ENCODE measurements at places on chromosomes 3 and 15.

DNA sequence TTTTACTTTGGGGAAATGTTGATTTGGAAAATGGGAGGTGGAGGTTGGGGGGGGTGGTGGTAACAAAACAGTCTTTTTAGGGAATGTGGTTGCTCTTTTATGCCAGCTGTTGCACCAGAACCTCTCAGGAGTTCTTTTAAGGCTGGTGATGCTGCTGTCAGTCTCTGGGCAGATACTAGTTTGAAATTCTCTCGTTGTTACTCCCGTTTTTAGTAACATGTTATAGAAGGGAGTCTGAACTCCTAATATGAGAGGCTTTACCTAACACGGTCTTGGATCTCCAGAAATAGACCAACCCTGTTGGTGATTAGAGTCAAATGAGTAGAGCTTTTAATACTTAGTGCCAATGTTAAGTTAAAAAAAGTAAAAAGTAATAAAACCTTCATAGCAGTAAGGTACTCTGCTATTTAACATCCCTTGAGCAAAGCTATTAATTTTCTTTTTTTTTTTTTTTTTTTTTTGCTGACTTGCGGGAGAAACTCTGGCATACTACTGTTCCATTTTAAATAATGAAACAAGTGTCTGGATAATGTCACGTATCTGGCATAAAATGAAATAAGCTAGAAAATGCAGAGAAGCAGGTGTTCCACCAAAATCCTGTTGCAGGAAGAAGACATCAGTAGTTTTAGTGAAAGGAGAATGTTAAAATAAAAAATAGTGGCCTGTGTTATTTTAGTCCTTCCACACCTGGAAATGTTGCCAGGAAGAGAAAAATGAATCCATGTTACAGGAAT, 156.7 kb downstream of the CACNA1D start:
- DNase-seq: no peak

DNA sequence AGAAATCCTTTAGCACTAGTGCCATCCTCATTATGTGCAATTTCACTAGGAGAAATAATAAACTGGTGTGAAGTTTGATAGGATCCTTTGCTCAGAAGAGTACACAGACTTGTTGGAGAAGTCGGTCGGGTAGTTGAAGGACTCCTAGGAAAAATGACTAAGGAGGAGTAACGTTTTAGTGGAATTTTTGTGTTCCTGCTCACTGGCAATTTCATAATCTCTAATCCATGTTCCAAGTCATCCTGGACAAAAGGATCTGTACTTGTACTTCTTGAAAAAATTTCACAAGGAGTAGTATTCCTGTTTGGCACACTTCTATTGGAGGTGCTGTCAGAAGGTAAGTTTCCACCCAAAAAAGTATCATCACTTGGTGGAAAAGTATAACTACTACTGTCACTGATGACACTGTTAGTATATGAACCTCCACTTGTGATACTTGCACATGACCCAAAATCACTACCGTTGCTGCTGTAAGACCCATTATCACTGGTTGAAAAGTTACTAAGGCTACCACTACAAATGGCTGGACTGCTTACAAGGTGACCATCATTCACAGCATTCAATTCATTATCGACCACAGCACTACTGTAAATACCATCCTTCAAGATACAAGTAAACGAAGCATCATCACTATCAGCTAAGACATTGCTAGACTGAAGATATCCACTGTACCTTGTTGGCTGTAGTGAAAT, 77.4 kb downstream of the NEDD4 start:
- DNase-seq: no peak

- DNase-seq: no peak
These were observed 582.0 kb upstream of the SEMA6D start for GRCh38 chr15:47135267-47135666.

GRCh38 chr3:161557445-161558150, 61.0 kb downstream of the OTOL1 start:
- DNase-seq: no peak

DNA sequence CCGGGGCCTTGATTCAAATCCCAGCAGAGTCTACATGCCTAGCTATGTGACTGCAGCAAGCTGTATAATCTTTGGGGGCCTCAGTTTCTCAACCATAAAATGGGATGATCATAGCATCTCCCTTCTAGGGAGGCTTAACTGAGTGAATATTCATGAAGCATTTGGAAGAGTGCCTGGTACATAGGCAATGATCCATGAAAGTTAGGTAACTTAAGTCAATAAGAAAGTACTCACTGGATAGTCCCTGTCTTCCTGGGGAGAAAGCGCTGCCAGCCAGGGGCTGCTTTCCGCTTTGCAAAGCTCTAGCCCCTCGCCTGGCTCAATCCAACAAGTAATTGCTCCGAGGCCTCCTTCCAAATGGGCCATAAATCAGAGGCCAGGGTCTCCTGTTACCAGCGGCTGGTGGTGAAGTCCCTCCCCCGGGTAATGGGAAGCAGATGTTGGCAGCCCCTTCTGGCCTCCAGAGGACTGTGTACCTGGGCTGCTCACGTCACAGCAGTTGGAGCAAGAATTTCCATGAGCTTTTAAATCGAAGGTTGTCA, 521.9 kb upstream of the PROK2 start:
- no peak for DNase-seq

DNA sequence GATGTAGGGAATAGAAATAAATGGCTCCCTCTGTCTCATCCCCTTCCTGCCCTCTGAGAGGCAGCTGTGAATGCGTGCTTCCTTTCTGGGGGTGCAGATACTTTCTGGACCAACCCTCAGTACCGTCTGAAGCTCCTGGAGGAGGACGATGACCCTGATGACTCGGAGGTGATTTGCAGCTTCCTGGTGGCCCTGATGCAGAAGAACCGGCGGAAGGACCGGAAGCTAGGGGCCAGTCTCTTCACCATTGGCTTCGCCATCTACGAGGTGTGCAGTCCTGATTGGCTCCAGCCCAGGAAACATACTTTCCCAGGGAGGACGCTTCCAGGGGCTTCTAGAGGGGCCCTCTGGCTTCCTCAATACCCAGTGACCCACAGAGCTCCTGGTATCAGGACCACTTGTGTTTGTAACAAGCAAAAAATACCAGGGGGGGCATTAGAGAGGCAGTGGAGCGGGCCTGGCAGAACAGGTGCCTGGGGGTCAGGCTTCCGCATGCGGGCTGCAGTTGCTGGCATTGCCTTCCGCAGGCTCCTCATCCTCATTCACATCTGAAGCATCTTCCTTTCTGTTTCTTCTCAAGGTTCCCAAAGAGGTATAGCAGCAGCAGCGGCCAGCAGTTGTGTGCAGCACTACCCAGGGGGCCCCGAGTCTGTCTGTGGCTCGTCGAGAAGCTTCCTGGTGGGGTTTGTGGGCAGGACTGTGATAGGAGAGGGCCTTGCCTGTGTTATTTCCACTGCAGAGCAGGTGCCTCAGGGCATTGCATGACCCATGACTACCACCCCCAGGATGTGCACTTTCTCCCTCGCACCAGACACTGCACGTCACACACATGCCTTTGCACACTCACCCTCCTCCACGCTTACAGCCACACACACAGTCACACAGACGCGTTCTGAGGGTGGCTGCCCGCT, 42.5 kb downstream of the CAPN3 start:
- DNase-seq: no peak

GRCh38 chr15:41599061-41599460, 40.0 kb downstream of the TYRO3 start:
- DNase-seq: no peak

- no peak for DNase-seq
These were observed 85.6 kb downstream of the UBE2E2 start for GRCh38 chr3:23288715-23289114.

DNA sequence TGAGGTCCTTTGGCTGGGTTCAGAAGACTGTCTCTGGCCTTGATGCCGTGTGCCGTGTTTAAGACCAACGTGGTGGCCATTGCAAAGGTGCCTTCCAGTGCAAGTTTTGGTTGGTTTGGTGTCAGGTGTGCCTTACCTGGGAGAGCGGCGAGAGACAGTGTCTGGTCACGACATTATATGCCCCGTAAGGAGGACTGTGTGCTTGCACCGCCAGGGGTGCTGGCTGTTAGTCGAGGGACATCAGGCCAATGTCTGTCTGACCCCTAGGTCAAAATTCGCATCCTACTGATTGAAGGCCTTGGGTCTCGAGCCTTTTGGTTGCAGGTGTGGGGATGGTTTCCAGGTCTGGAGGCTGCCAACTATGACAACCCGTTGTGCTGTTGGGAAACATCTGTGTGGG, 111.9 kb downstream of the SNRPN start:
- no peak for DNase-seq

GRCh38 chr3:134353171-134353825, 20.9 kb downstream of the AMOTL2 start:
- DNase-seq: no peak

DNA sequence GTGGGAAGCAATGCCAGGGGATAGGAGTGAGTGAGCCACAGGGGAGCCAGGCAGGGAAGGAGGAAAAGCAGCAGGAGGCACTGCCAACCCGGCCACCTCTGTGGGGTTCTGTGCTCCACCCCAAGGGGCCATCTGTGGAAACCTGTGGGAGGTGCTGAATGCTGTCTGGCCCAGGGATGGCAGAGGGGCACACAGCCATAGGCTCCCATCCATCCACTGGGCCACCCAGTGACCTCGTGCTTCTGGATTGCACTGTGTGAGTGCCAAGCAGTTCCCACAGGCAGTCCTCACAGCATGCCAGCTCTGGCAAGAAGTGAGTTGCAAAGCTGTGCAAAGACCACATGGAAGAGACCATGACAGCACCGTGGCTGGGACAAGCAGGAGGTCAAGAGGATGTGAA, 27.5 kb downstream of the DNAJB8 start:
- DNase-seq: no peak

GRCh38 chr3:134598763-134599545, 51.9 kb downstream of the KY start:
- no peak for DNase-seq

GRCh38 chr3:151146071-151146730, 56.8 kb downstream of the GPR171 start:
- DNase-seq: peak; percentile 57

DNA sequence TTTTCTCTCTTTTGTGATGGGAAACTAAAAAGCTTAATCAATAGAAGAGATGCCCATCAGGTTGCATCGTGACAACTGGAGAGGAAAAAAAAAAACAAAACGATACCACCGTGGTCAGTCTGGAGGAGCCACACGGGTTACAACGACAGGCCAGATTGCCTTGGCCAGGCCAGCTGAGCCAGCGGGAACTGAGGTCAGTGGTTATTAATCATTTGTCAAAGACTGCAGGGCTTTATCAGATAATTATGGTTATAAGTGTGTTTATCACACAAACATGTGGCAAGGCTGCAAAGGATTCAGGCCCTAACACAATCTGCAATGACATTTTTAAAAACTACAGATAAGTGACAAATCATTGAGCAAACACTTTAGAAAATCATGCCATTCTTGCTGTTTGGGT, 135.0 kb upstream of the FAM3D start:
- DNase-seq: no peak

DNA sequence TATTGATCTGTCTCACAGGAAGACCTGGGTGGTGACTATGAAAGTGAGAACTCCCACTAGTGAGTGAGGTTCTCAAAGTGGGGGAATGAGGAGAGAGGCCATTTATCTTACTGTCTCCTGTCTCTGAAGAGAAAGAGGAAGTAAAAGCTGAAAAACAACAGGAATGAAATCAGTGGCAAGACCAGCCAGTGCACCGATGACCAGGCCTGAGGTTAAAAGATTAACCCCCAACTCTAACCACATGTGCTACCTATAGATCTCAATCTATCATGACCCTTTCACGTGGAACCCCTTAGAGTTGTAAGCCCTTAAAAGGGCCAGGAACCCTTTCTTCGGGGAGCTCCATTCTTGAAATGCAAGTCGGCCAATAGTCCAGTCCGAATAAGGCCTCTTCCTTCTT, 239.3 kb upstream of the CNTN6 start:
- no peak for DNase-seq

DNA sequence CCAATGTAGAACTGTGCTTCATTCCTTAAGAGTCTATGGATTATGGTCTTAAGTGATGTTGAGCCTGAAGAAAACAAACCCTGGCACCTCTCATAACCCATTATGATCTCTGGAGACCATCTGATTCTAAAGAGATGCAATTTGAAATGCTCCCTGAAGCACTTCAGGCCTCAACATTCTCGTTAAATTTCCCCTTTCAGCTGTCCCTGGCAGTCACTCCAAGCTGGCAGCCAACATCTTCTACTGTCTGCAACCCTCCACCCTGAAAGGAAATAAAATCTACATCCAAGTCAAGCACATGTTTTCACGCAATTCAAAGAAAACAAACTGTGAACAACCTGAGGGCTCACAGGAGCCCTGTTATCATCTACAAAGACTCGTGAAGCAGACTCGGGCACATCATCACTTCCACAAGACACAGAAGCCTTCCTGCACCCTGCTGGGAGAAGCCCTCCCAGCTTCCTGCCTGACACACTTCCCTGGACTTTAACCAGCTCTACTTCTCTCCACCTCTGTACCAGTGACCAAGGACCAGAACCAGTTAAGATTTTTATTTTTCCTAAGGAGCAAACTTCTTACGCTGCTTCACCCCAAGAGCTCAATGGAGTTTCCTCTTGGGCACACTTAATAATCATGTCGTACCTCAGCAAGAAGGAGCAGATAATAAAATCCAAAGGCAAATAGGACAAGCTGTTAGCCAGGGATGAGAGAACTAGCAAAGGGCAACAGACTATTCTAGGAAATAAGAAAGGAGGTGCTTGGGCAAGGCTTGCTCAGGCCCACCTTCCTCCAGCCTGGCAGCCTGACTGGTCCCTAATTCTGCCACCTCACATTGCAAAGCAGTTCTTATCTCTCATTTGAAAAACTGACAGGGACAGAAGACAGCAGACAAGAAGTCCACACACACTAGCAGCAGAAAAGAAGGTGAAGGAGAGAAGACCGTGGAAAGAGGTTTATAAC, 67.1 kb downstream of the MAGI1 start:
- no peak for DNase-seq

GRCh38 chr3:56796202-56796601, 5.5 kb downstream of the ARHGEF3 start:
- DNase-seq: no peak

GRCh38 chr15:79526376-79526775, 94.2 kb downstream of the MINAR1 start:
- no peak for DNase-seq

- no peak for DNase-seq
These were observed 143.6 kb downstream of the OTOL1 start for GRCh38 chr3:161640181-161640580.

- DNase-seq: no peak
These were observed 2.1 kb downstream of the SCN5A start for GRCh38 chr3:38647217-38647970.

GRCh38 chr3:30193625-30194044, 412.8 kb upstream of the TGFBR2 start:
- no peak for DNase-seq
